NCI-H1092 (cell line): ENCODE measurements at places on chromosomes 2 and 18.

DNA sequence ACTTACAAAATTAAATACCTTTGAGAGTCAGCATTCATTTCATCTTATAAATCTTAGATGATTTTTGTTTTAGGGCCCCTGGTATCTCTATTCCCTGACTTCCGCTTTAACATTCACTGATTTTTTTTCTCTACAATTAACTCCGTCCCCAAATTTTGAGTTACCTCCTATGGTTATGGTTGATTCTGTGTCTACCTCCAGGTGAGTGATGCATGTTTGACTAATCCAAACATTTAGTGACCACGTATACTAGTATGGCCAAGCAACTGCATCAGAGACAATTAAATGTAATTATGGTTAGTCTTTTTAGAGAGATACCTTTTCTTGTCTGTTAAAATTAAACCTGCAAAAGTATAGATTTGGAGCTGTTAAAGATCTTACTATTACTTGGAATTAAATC lies 120.3 kb downstream of the CCDC102B start:
- no peak for DNase-seq

GRCh38 chr2:31129375-31130171 lies 8.7 kb downstream of the GALNT14 start:
- no peak for DNase-seq

- no peak for DNase-seq
Observed at GRCh38 chr18:3453540-3454364, 3.8 kb downstream of the TGIF1 start.

DNA sequence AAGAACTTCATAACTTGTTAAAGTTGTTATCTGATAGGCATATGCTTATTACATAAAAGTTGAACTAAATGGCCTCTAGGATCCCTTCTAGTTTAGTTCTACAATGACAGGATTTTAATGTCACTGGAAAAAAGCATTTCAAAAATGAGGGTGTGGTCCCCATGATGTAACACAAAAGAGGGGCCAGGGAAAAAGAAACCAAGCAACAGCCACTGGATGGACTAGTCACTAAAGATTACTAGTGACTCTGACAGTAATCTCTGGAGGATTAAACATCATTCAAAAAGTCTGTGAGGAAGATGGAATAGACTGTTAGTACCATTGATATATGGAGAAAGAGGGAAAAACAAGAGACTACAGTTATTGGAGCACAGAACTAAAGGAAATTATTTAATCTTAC lies 22.6 kb downstream of the SEPTIN10 start:
- no peak for DNase-seq

DNA sequence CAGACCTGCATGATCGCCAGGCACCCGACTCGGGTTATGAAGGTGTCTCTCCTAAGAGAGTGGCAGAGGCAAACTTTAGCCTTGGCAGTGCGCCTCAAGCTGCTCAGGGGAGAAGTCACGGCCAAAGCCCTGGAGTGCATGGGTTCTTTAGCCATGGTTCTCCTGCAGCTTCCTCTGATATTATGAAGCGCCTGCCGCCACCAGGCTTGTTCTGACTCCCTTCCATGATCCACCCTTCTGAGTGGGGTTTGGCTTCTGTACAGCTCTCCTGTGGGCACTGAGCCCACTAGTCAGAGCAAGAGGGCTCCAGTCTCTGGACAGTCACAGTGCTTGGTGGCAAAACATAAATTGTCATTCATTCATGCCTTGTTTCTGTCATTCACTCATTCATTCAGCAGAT lies 25.9 kb upstream of the TMBIM1 start:
- no peak for DNase-seq

- no peak for DNase-seq
Observed at GRCh38 chr2:233015019-233015645, 2.1 kb upstream of the NGEF start.

- DNase-seq: no peak
Observed at GRCh38 chr2:36658277-36658748, 38.2 kb upstream of the VIT start.

DNA sequence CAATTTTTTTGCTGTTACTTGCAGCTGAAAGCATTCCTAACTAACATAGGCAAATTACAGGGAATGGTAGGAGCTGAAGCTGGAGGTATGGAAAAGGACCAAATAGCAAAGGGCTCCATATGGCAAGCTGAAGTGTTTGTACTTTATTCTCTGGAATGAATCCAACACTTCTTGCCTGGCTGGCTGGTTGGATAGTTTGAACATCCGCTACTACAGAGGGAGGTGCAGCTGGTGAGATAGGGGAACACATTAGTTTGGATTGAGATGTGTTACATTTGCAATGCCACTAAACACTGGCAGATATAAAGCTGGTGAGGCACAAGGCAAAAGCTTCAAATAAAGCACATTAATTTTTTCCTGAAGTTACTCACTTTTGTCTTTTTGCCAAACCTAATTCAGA lies 291.5 kb downstream of the SP3 start:
- peak; percentile 11 for DNase-seq

DNA sequence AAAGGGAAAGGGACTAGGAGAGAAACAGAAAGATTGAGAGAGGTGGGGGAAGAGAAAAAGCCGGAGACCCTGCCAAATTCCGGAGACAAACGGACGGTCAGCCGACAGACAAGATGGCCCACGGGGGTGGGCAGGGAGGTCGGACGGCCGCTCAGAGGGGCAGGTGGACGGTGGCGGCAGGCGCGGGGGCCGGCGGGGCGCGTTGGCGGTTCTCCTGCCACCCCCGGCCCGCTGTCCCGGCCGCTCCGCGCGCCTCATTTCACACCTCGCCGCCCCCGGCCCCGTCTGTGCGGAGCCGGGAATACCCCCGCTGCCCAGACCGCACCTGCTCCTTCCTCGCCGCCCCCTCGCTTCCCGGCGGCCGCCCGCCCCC lies 935 bp downstream of the SLC30A3 start:
- no peak for DNase-seq
